HCT116 (cell line): ENCODE measurements at places on chromosomes 7 and 10.

- no peak for DNase-seq
Observed at GRCh38 chr7:81484261-81484660, 285.6 kb downstream of the HGF start.

- DNase-seq, result no peak
Observed at GRCh38 chr10:71989661-71990454, 25.7 kb downstream of the CHST3 start.

DNA sequence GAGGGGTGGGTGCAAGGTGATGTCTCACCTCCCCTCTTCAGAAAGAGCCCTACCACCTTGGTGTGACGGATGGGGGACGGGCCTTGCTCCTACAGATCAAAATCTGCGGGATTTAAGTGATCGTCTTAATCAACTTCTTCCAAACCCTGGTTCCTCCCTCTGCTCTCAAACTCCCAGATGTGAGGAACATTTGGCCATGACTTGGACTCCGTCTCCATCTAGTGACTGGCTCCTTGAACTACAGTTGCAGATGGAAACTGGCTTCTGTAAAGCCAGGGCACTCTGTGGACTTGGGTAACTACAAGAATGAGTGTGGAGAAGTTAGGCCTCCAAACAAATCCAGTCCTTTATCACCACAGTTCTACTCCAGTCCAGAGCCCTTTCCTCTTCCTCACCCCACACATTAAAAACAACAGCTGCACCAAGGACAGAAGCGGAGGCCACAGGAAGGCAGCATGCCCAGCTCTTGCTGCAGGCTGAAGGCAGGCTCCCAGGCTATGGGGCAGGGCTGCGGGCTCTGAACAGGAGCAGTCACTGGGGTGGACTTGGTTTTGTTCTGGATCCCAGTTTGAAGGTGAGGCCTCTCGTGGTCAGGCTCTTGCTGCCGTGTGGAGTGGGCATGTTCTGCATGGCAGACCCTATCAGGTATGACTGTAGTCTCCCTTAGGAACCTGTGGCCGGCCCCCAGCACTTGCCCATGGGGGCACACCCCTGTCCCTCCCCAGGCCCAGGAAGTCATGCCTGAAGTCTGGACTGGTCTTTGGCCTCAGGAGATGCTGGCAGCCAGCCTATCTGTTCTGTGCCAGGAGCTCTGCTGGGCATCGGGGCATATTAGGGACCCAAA, 79.4 kb downstream of the VWC2 start:
- DNase-seq, result peak; percentile 13

DNA sequence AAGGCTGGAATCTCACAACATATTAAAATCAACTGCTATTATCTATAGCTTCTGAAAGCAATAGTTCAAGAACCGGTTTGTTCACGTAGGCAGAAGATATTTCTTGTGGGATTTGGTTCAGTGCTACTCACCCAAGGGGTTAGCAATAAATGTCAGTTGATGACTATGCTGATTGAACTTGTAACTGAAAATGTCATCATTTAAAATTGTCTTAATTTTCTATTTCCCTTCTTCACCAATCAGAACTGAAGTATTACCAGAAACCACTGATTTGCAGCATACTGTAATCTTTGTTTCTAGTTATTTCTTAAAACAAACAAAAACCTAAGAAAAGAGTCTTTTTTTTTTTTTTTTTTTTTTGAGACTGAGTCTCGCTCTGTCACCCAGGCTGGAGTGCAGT, 46.1 kb downstream of the CPEB3 start:
- no peak for DNase-seq

DNA sequence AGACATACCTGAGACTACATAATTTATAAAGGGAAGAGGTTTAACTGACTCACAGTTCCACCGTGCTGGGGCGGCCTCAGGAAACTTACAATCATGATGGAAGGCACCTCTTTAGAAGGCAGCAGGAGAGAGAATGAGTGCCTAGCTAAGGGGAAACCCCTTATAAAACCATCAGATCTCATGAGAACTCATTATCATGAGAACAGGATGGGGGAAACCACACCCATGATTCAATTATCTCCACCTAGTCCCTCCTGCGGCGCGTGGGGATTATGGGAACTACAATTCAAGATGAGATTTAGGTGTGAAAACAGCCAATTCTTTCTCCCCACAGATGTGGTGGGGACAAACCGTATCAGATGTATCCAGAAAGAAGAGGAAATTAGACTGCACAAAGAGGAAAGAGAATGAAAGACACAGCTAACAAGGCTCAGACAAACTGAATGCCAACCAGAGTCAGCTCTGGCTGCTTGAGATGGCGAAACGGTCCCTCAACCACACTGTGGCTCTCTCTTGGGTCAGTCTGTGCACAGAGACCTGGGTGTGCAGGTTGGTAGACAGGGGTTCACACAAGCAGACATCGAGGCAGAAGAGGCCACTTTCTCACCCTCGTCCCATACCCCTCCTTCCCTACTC, 375.6 kb downstream of the SFMBT2 start:
- DNase-seq, result no peak

DNA sequence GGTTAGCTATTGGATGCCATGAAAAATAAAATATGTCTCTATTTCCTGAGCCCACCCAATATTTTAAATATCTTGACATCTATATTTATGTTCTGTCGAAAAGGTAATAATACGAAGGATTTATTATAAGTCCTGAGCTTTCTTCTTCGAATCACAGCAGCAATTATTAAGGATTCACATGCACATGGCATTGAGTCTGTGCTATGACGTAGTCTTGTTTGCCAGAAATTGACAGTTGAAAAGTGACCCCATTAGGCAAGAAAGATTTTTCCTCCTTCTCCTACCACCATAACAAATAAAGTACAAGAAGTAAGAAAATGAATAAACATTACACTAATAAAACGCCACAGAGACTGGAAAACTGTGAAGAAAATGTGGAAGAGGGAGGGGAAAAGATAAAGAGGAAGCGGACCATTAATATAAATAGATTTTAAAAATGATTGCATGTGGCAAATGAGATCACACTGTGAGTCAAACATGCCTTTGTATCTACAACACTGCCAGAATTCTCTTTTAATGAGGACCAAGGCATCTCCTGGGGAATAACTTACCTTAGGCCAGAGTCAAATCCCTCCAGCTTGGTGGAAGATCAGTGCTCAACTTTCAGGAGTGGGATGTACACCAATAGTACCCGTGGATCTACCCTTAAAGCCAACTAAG, 21.6 kb downstream of the FZD1 start:
- DNase-seq, result no peak

DNA sequence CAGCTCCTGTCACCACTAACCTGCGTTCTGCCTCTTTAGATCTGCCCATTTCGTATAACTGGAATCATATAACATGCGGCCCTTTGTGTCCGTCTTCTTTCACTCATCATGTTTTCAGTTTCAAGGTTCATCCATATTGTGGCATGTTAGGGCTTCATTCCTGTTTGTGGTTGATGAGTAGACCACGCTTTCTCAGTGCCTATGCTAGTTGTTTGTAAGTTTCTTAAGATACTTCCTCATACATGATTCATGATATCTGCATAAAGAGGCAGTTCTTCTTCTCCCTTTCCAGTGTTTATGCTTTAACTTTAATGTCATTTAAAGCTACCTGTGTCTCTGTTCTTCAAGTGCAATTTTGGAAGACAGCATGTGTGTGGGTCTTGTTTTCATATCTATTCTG, 79.5 kb upstream of the FAM20C start:
- no peak for DNase-seq

DNA sequence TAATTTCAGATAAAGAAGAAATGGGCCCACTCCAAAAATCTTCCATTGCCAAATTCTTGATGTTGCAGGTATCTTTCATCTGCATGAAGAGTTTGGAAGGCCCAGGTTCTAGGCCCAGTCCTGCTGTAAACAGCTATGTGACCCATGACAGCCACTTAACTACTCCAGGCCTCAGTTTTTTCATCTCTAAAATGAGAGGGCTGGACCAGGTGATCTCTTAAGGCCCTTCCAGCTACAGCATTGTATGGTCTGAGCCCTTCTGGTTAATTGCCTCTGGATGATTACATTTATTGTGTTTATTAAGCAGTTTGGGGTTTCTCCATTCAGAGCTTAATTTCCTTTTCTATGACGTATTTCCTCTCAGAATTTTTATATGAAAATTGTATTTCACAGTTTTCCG, 190.8 kb upstream of the KMT2E start:
- DNase-seq, result no peak

- no peak for DNase-seq
Observed at GRCh38 chr10:103350175-103350516, 794 bp downstream of the PCGF6 start.

DNA sequence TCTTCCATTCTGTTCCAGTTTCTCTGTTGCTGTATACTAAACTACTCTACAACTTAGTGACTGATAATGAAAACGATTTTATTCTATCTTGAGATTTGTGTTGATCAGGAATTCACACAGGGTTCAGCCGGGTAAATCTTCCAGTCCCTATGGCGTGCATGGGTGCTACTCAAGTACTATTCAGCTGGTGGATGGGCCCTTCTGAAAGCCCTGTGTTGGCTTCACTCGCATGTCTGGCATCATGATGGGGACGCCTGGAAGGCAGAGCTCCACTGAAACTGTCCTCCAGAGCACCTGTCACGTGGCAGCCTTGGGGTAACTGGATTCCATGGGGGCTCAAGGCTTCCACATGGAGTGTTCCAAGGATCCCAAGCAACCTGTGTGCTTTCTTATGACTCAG, 86.0 kb upstream of the ZMIZ1 start:
- DNase-seq, result no peak

- DNase-seq, result no peak
Observed at GRCh38 chr10:61987951-61988379, 86.5 kb downstream of the ARID5B start.

GRCh38 chr7:158778471-158778870, 50.8 kb downstream of the ESYT2 start:
- DNase-seq, result no peak

GRCh38 chr10:122861711-122862161, 16.1 kb upstream of the CUZD1 start:
- no peak for DNase-seq

GRCh38 chr10:78336402-78336791, 302.7 kb downstream of the RPS24 start:
- DNase-seq, result no peak

DNA sequence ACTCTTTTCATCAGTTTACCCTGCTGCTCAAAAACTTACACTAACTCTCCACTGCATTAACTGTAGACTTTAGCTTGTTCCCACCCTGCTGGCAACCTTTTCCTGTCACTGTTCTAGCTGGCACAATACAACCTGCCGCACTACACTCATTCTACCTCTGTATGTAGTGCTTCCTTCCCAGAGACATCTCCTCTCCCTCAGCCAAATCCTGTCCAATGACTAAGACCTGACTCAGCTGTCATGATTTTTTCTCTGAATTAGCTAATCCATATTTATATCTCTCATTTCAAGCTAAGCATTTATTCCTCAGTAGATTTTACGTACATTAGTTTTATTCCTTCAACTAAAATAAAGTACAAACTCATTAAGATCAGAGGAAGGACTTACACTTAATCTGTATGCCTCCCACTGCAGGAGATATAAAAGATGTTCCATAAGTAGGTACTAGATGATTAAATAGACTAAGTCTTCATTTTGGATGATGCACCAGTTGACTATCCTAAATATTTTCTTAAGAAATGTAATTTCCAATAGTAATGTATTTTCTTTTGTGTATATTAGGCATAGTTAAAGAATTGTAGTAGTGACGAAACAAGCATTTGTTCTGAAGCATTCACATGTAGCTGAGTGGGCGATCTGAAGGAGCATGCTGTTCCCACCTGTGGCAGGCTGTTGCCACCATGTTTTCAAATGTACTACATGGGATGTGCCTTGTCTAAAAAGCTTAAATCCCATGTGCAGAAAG, 189.1 kb downstream of the SKAP2 start:
- DNase-seq, result no peak

DNA sequence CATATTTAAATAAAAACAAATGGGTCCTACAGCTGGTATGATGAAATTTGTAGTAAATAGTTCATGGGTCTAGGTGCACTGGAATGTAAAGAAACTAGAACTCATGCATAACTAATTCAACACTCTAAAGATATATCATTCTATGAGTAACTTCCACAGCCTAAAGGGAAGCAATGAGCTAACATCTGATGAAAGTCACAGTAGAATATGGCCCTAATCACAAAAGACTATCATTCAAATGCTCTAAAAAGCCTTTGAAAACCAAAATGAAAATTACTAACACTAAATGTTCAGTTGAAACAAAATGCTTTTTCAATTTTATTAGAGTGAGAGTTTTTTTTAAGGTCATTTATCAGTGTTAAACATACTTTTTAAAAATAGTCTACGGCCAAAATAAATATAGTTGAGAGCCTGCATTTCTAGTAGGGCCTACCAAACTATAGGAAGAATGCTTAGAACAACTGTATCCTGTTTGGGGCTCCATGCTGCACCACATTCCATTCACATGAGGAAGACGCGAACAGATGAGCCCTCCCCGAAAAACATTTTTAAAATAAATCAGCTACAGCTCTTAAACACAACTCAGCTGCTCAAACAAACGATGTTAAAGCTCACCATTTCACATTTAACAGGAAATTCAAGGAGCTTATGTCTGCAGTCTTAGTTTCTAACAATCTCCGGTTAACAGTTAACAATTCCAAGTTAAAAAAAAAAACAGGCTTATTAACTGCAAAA, 134.5 kb downstream of the NRBF2 start:
- DNase-seq, result peak; percentile 43

DNA sequence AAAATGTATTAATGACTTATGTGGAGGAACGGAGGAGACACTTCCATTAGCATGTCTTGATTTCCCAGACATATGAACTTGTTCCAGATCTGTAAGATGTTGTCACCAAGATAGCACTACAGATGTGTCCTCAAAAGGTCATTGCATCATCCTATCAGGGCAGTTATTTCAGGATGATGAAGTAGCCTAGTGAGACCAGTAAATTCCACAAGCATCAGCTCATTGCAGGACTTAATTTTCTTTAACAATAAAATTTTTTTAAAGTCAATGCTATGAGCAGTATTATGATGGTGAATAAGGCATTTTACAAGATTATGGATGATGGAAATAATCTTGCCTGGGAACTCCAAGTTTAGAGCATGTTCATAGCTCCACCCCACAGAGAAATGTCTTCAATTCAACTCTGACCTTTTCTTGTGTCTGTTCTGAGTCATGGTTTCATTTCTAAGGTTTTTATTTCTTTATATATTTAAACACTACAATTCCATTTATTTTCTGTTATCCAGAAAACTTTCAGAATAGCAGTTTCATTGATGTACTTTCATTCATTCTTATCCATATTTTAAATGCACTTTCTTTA, 1203.3 kb upstream of the CELF2 start:
- DNase-seq, result no peak

GRCh38 chr10:58731276-58731675, 218.6 kb downstream of the BICC1 start:
- no peak for DNase-seq

DNA sequence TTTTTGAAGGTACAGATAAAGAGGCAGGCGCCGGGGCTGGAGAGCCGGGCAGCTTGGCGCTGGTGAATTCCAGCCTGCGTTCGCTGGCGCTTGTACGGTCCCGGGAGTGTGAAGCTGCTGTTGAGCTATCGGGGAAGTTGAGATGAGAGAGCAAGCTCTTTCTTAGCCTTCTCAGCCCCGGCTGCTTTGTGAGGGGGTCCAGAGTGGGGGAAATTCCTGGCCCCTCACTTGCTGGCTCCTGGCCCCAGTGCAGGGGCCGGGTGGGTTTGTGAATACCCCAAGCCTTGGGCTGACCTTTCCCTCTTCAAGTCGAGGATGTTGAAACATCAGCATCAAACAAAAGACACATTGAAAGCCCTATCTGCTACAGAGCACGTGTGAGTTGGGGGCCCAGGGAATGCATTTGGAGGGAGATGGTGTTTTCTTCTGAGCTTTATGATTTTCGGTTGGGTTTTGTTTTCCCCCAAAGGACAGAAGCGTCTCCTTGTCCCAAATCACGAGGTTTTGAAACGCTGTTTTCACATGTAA, 2.7 kb downstream of the ZMIZ1 start:
- DNase-seq, result no peak
